ENCODE measurements at places on chromosomes 16 and 17.

DNA sequence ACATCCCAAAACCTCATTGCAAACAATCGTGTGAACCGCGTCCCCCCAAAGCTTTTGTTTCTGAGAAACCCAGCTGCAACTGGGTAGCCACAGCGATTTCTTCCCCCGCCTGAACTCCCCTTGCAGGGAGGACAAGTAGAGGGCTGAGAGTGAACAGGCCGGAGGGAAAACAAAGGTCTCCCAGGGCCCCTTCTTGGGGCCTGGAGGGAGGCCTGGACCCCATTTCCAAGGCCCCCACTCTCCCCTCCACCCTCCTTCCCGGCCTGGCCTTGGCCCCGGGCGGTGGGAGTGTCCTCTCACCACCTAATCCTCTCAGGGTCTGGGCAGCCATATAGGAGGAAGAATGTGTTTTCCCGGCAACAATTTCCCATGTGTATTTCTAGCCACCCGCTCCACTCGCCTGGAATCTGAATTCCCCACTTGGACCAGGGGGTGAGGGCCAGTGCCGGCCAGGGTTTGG, 2.6 kb downstream of the GLIS2 start:
- no peak for DNase-seq

- DNase-seq = no peak
Observed at GRCh38 chr16:85707528-85708095, 18.9 kb upstream of the GINS2 start.

DNA sequence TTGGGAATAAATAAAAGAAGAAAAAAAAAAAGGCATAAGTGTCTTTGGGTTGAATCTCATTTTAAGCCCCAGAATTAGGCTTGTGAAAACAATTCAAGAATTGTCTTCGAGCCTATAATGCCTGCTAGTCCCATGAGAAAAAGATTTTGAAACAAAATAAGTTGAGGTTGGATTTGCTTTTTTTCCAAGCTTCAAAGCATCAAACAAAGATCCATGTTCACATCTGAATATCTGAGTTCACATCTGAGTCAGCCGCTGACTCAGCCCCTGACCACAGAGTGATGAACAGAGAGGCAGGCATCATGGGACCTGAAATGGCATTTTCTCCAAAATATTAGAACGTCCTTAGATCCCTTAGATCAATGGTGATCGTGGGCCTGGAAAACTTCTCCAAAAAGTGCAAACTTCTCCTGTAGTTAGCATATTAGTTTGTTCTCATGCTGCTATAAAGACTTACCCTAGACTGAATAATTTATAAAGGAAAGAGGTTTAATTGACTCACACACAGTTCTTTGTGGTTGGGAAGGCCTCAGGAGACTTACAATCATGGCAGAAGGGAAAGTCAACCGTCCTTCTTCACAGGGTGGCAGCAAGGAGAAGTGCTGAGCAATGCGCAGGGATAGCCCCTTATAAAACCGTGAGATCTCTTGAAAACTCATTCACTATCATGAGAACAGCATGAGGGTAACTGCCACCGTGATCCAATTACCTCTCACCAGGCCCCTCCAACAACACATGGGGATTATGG, 294.6 kb upstream of the HSBP1 start:
- DNase-seq = no peak

DNA sequence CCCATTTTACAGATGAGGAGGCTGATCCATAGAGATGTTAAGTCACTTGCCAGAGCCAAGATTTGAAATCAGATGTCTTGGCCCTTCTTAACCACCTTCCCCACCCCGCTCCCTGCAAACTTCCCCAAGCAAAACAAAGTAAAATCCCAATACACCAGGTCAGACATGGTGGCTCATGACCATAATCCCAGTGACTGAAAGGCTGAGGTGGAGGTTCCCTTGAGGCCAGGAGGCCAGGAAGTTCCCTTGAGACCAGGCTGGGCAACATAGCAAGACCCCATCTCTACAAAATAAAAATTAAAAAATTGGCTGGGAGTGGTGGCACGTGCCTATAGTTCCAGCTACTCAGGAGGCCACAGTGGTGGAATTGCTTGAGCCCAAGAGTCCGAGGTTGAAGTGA, 28.9 kb upstream of the CSNK2A2 start:
- DNase-seq = no peak

DNA sequence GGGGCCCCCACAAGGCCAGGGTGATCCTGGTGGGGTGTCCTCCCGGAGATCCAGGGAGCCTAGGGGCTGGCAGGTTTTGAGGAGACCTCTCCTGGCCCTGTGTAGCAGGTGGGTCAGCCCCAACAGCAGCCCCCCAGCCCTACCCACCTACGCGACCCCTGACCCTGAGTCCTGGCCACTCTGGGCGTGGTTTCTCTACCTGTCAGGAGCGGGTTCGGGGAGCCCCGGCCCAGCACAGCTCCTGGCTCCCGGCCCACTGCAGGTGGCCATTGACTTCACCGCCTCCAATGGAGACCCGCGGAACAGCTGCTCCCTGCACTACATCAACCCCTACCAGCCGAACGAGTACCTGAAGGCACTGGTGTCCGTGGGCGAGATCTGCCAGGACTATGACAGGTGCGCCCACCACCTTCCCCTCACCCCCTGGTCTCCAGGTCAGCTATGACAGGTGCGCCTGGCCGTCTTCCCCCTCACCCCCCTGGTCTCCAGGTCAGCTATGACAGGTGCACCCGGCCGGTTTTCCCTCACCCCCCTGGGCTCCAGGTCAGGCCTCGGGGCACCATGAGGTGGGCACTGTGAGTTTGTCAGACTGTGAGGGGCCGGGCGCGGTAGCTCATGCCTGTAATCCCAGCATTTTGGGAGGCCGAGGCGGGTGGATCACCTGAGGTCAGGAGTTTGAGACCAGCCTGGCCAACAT, 13.0 kb downstream of the CPNE7 start:
- DNase-seq = no peak
